ENCODE measurements at places on chromosomes 7 and 10.

DNA sequence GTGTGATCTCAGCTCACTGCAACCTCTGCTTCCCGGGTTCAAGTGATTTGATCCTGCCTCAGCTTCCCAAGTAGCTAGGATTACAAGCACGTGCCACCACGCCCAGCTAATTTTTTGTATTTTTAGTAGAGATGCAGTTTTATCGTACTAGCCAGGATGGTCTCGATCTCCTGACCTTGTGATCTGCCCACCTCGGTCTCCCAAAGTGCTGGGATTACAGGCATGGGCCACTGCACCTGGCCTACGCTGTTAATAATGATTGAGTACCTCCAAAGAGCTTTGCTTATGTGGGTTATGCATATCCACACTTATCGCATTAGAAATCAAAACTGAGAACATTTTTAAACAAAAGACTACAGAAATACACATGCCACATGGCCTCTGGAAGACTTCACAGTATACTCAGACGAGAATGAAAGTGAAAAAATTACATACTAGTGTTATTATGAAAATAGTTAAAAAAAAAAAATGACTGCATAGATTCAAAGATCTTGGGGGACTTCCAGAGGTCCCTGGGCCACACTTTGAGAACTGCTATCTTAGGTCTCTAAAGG is 25.4 kb downstream of the RPP38 start:
- no peak for DNase-seq

GRCh38 chr7:148838905-148839304 is 45.2 kb downstream of the EZH2 start:
- DNase-seq: no peak

DNA sequence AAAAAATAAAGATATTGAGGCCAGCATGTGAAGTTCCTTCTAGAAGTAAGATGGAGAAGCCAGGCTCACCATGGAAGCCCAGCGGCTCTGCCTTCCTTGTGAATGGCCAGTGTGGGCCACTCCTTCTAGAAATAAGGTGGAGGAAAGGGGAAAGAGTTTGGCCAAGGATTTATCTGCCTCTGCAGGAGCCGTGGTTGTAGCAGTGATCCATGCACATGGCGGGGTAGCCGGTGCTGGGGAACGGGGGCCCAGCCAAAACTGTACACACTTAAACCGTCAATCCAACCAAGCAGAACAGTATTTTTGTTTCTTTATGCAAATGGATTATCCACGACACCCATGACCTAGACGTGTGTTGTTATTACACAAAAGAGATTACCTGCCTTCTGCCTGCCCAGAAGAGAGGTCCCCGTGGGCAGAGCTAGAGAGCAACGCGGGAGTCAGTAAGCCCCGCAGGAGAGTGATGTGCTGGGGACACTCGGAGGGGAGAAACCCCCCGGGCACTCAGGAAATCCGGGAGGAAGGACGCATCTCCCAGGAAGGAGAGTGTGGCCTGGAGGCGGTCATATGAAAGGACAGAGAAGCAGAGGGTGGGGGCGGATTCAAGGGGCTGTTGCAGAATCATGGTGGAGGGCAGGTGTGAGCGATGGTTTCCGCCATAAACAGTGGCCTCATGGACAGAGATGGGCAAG is 218.4 kb upstream of the PPP2R2D start:
- no peak for DNase-seq

- DNase-seq: peak; percentile 70
Observed at GRCh38 chr10:69801094-69801433, 642 bp upstream of the COL13A1 start.

- peak; percentile 41 for DNase-seq
Observed at GRCh38 chr7:126803060-126803665, 449.6 kb downstream of the GRM8 start.
